ENCODE measurements at places on chromosomes 2 and 18. TPM values are rescaled to one million over a fixed set of nuclear protein-coding genes. Genes with fewer than 3 reads are reported as not detected.

CYP27A1 gene
- 0.18 TPM for total RNA-seq

ST3GAL5 gene
- total RNA-seq = 30.4 TPM

POTEC gene
- total RNA-seq = not detected

KYNU gene
- not detected for total RNA-seq

CYB5A gene
- 17.4 TPM for total RNA-seq

KCTD1 gene
- total RNA-seq = 4.4 TPM

GULP1 gene
- total RNA-seq = not detected

MARCHF4 gene
- not detected for total RNA-seq

CHRNG gene
- total RNA-seq = not detected

ANKRD29 gene
- total RNA-seq = 0.07 TPM

GLS gene
- total RNA-seq = 173 TPM

SLC9A4 gene
- 0.11 TPM for total RNA-seq

ANO7 gene
- 0.32 TPM for total RNA-seq

TSPYL6 gene
- not detected for total RNA-seq

Data from T-helper 2 cell treated with Interferon-gamma antibody and Interleukin-4, amounts not matched to agents 100 ng/mL and 5 ng/mL, for 36 hours (primary cell).